H7 (cell line): ENCODE measurements at places on chromosomes 5 and 9.
A peak's percentile ranks its signal among the peaks of the same experiment; 100 is the strongest.

DNA sequence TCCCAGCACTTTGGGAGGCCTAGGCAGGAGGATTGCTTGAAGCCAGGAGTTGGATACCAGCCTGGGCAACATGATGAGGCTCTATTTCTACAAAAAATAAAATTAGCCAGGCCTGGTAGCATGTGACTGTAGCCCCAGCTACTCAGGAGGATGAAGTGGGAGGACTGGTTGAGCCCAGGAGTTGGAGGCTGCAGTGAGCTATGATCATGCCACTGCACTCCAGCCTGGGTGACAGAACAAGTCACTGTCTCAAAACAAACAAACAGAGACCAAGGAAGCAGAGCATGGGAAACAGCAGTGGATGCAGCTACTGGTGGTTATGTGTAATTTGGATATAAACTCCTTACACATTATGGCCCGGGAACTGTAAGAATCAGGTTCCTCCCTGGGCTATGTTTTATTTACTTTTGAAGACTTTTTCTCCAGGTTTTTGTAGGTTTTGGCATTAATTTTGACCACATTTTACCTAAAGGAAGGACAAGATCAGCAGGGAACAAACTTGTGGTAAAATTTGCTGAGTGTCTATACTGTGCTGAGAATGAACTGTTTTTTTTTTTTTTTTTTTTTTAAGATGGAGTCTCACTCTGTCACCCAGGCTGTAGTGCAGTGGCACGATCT is 8.3 kb downstream of the KIF2A start:
- DNase-seq = no peak

GRCh38 chr9:127927201-127927987 is 3.2 kb downstream of the PIP5KL1 start:
- peak; percentile 100 for DNase-seq

- no peak for DNase-seq
Measured at GRCh38 chr5:150762211-150762610, 3.4 kb upstream of the DCTN4 start.

- peak; percentile 86 for DNase-seq
Measured at GRCh38 chr9:92947268-92948037, at the start of gene FGD3. FGD3 (plus strand) TSS chr9:92947523; CDS start chr9:92976257, 28,734 bp downstream.

DNA sequence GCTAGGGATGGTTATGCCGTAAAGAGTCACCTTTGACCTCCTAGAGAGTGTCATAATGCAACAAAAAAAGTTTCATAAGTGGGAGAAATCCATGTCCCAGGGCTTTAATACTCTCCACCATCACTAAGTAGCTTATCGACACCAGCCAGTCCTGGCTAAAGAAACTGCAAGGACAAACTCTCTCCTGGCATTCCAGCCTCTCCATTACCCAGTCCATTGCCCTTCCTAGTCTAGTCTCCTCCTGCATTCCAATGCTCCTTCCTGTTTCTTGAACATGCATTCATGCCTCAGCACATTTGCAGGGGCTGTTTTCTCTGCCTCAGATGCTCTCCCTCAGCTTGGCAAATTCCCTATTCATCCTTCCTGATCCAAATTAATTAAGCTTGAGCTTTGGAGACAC is 364.1 kb downstream of the BRINP1 start:
- DNase-seq = peak; percentile 27

GRCh38 chr9:124477648-124478285 is 27.5 kb downstream of the ADGRD2 start:
- peak; percentile 89 for DNase-seq

DNA sequence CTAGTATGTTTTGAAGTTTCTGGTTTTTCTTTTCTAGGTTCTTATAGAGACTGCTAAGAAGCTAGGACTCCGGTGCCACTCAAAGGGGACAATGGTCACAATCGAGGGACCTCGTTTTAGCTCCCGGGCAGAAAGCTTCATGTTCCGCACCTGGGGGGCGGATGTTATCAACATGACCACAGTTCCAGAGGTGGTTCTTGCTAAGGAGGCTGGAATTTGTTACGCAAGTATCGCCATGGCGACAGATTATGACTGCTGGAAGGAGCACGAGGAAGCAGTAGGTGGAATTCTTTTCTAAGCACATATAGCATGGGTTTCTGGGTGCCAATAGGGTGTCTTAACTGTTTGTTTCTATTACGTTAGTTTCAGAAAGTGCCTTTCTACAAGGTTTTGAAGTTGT is 52.2 kb downstream of the MTAP start:
- no peak for DNase-seq

- DNase-seq = no peak
Measured at GRCh38 chr9:20294046-20294750, 328.1 kb downstream of the MLLT3 start.

DNA sequence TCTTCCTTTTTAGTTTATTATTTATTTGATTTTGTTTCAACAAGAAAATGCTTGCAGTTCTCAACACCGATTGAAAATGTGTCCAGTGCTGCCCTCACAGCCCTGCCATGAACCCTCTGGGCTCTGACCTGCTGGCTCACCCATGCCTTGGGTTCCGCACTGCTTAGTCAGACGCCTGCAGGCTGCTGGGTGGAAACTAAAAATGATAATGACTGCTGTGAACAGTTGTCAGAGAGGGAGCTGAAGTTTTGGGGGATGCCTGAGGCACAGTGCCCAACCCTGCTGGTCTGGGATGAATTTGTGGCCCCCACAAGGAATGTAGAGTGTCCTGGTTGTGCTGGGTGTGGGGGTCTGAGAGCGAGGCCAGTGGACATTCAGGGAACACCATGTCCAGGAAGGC is 22.2 kb upstream of the CFAP157 start:
- no peak for DNase-seq

- no peak for DNase-seq
Measured at GRCh38 chr9:84921175-84921574, 251.6 kb downstream of the NTRK2 start.

- DNase-seq = peak; percentile 72
Measured at GRCh38 chr9:122125509-122126330, 32.6 kb upstream of the TTLL11 start.

GRCh38 chr5:180860273-180860886 is 696 bp downstream of the ZFP62 start:
- peak; percentile 79 for DNase-seq

GRCh38 chr9:8694983-8695588 is 895.5 kb upstream of the DMAC1 start:
- no peak for DNase-seq

DNA sequence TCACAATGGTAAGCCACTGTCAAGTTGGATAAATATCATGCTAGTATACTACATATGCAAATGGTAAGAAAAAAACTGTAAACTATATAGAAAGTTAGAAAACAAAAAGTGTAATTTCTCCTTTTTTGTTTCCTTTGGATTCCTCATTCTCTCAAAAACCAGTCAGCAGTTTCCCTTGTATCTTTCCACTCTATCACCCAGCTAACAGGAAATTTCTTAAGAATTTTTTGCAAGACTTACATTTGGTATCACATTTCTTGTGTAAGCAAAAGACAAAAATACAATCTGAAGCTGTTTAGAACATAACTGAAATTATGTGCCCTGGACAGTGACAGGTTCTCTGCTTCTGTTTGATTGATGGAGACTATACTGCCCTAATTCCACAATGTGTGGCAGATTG is 25.2 kb upstream of the MSH3 start:
- DNase-seq = no peak

DNA sequence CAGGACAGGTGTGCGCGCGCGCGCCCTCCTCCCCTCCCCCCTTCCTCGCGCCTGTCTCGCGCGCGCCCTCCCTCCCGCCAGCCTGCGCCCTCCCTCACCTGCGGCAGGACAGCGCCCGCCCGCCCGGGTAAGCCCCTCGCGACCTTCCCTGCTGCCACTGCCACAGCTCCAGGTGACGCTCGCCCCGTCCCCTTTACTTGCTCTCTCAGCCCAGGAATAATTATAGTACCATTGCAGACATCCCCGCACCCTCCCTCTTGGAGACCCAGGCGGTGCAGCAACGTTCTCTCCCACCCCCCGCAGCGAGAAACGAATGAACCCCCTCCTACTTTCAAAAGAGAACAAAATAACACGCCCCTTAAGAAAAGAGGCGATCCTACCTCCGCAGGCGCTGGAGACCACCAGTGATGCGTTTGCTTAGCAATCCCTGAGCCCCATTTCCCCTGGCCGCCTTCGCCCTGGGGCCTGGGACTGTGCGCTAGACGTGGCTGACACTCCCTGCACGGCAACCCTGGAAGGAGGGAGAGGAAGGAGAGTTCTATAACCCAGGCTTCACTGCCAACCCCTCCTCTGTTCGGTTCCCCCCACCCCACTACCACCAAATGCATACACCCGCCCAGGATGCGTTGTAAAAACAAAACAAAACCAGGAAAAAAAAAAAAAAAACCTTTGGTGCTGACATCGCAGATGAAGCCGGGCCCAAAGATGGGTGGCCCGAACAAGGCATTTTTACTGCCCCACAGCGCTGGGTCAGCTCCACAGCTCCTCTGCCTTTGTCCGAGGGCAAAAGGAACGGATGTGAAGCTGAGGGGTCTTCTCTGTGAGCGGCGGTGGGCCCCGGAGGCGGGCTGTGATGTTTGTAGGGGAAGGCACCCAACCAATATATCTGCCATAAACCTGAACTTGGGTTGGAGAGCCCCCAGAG is 5.6 kb upstream of the PURA start:
- DNase-seq = peak; percentile 64

DNA sequence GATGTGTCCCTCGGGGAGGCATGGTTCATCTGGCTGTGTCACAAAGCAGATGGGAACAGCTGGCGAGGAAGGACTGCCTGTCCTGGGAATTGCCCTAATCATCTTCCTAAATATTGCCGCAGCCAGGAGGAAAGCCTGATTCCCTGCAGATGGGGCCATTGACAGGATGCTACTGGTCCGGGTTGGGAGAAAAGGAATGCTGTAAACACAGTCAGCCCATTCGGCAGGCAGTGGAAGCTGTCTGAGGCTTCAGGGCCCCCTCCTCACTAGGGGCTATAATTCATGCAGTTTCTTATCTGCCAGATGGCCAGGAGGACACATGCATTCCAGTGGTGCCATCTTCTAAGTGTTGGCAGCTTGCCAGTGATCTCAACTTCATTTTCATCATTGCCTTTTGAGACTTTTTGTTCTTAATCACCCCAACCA is 110.3 kb downstream of the KCNIP1 start:
- DNase-seq = no peak

DNA sequence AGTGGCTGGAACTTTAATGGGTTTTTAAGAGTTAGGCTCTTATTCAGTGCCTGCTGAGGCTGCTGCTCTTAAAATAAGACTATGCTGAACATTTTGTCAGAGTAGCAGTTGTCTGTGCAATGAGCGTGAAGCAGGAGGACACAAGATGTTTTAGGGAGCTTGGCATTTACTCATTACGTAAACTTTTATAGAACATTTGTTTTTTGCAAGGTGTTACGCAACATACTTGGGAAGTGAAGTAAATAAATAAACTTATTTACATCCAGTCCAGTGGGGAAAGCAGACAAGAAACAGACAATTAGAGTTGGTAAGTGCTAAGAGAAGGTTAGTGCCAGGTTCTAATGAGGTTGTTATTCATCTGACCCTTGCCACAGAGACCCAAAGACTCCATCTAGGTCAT is 226.0 kb downstream of the HINT1 start:
- no peak for DNase-seq

- DNase-seq = no peak
Measured at GRCh38 chr5:157165668-157166067, 396 bp downstream of the GARIN3 start.

- no peak for DNase-seq
Measured at GRCh38 chr5:140049205-140049604, 6.1 kb upstream of the NRG2 start.
